ENCODE measurements at places on chromosomes 5 and 9.

- no peak for DNase-seq
Observed at GRCh38 chr9:100575765-100576386, 2.0 kb upstream of the CAVIN4 start.

DNA sequence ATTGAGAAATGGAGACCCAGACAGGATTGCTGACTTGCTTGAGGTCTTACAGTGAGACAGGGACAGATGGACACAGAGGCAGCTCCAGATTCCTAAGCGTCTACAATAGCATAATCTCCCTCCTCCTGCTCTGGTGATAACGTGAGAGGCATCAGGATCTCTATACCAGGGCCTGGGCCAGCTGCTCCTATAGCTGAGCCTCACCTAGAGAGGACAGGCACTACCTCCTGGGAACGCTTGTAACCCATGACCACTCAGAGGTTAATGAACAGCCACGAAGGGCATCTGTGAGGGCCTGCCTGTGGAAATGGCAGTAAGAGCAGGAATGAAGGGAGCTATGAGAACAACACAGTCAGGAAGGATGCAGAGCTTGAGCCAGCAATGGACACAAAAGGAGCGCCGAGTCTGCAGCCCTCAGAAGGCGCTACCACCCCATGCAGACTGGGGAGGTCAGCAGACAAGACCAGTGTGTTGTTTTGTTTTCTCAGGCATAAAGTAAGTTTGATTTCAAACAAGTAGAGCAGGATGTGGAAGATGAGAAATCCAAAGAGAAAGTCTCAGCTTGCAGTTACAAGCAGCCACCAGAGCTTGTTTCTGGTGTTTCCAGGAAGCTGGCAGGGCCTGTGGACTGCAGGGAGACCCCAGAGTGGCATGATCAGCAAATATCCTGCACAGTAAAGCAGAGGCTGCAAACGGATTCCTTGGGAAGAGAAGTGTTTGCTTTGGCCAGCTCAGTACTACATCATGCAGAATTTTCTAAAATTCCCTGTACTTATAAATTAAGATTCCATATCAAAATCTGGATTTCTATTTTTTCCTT lies 17.4 kb downstream of the ANKS6 start:
- DNase-seq, result no peak

GRCh38 chr5:66643387-66643786 lies 47.2 kb downstream of the MAST4 start:
- no peak for DNase-seq

GRCh38 chr9:99172124-99173091 lies 49.3 kb downstream of the ALG2 start:
- no peak for DNase-seq

- DNase-seq, result no peak
Observed at GRCh38 chr5:145246961-145247744, 588.0 kb downstream of the PRELID2 start.

- DNase-seq, result no peak
Observed at GRCh38 chr9:68974901-68975300, 39.0 kb downstream of the PRKACG start.

- no peak for DNase-seq
Observed at GRCh38 chr5:37664551-37664950, 175.3 kb downstream of the GDNF start.

- DNase-seq, result no peak
Observed at GRCh38 chr5:125199968-125200865, 453.8 kb upstream of the ZNF608 start.

GRCh38 chr9:77251050-77251449 lies 73.7 kb downstream of the VPS13A start:
- DNase-seq, result no peak

GRCh38 chr5:176883700-176884570 lies 15.2 kb downstream of the HK3 start:
- DNase-seq, result no peak

GRCh38 chr5:61941637-61942036 lies 364.4 kb upstream of the KIF2A start:
- no peak for DNase-seq

DNA sequence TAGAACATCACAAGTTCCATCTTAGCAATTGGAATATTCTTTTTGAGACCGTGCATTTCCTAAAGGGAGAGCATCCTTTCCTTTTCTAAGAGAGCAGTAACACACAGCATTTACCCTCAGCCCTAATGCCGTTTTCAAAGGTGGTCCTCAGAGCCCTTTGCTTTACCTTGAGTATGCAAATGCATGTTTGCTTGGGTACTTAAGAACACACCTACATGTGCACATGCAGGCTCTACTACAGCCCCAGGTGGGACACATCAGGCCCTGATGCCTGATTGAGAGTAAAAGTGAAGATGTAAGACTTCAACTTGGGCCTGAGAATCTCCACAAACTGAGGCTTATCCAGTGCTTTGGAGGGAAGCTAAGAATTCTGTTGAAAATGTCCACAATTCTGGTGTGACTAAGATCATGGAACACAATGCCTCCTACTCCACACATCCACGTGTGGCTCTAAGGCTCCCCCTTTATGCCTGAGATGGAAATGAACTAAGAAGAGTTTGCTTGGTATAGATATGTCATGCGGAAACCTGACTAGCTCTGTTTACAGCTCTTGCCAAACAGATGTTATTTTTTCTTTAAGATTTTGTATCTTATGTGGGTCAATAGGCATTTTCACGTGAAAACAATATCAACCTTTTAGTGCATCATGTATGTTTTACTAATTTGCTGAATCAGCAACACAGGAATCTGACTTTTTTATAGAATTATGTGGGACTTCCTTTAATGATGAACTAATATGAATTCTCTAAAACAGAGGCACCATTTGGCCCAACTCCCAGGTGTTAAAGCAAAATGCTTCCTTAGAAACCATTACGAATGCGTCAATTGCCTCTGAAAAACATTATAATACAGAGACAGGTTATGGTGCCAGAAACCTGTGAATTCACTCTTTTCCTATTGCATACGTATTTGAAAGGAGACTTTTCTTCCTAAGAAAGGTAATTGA lies 48.9 kb upstream of the SLC2A8 start:
- no peak for DNase-seq

DNA sequence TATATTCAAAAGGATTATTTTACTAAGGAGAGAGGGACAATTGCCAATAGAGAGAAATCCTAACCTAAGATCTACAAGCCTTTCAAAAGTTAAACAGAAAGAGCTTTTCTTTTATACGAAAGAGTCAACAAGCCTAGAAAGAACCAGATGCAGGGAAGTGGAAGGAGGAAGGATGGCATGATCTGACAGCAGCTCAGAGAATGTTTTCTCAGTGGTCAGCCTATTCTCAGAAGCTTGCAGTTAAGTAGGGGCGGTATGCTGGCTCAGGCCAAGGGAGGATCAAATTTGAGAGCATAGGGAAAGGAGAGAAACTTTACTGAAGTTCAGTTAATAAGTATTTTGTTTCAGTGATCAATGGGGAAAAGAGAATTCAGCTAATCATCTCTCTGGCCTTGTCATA lies 88.0 kb upstream of the FTMT start:
- no peak for DNase-seq

DNA sequence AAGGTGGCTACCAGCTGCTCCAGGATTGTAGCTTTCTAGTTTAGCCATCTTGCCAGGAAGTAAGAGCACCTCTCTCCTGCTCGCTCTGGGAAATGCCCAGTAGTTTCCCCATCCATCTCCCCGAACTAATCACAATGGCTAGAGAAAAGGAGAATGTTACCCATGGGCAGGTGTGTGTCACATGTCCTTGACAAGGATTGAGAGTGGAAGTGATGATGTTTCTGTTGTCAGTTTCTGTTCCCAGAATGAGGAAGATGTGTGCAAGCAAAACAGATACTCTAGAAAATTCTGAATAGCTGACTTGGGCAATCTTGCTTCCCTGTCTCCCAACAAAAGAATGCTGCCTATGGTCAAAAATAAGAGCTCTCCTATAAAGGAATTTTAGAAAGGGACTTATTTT lies 429.5 kb downstream of the EBF1 start:
- no peak for DNase-seq

DNA sequence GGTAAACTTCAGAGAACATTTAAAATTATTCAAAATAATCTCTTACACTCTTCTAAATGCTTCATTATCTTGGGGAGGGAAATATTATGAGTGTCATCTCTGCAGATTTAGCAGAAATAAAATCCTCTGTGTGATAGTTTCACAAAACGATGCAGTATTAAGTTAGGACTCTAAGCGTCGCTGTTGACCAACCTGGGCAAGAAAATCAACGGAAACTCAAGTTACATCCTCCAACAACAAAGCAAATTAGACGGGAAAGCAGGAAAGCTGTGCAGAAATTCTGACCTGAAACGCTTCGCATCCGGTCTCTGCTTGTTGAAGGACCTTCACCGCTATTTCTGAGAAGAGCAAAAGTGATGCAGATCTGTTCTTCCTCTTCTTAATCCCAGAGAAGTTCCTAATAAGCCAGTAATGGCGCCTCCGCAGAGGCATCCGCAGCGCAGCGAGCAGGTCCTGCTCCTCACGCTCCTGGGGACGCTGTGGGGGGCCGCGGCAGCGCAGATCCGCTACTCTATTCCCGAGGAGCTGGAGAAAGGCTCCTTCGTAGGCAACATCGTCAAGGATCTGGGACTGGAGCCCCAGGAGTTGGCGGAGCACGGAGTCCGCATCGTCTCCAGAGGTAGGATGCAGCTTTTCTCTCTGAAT lies at the start of gene PCDHGA6:
Gene PCDHGA6 (plus strand): TSS at position 219 of the 645 bp plus-strand sequence. CDS start 193 bp downstream, at position 412.
- DNase-seq, result no peak

GRCh38 chr5:2032432-2032831 lies 149.7 kb upstream of the IRX4 start:
- DNase-seq, result no peak

DNA sequence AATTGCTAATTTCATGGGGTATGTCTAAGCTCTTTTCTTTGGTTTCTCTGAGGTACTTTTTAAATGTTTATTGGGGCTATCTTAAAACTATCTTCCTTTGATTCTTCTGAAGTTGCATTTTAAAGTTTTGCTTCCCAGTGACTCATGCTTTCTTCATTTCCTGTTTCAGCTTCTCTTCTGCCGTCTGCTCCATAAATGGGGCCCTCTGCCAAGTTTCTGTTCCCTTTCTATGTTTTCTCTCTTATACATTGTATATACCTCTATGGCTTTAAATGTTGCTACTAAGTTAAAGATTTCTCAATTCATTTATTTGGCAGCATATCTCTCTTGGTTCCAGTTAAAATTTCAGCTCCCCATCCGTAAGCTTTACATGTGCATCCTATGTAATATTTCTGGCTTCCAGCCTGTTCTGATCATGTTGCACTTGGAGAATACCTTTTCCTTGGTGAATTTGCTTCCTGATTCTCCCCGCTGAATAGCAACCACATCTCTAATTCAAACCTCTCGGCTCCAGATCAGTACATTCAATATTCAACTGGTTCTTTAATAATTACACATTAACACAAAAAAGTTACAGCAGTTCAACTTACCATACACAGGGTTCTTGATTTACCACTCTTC lies 125.3 kb downstream of the ST8SIA4 start:
- peak; percentile 3 for DNase-seq

- DNase-seq, result no peak
Observed at GRCh38 chr5:31122998-31123951, 70.2 kb upstream of the CDH6 start.

- DNase-seq, result peak; percentile 76
Observed at GRCh38 chr9:89483592-89484474, 14.1 kb downstream of the SEMA4D start.

GRCh38 chr5:141040771-141041426 lies 10.3 kb upstream of the PCDHB1 start:
- peak; percentile 20 for DNase-seq

GRCh38 chr9:27528886-27529315 lies 713 bp downstream of the MOB3B start:
- DNase-seq, result peak; percentile 14

DNA sequence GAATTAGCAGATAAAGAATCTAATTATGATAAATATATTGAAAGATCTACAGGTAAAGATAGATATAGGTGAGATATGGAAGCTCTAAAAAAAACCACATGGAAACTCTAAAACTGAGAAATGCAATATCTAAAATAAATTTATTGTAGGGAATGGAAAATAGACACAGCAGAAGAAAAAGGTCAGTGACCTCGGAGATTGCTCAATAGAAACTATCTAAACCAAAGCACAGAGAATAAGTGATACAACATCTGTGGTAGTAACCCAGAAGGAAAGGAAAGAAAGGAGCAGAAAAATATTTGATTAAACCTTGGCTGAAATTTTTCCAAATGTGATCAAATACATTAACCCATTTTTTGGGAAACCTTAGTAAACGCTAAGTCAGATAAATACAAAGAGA lies 43.1 kb upstream of the GLIPR2 start:
- no peak for DNase-seq

DNA sequence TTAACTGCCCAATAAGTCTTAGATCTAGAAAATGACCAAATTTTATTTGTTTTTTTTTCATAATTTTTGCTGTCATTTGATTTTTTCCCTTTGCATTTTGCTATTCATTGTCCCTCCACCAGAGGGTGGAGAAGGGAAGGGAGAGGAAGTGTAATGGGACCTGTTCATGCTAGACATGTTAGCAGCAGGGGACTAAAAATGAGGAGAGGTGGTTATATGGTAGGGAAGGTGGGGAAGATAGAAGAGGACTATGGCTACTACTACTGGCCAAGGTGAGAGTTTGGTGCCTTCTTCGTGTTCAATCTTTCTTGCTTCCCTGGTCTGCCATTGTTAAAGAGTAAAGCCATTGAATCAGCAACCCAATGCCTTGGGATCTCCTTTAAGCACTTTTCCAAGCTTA lies 6.4 kb downstream of the GRIA1 start:
- no peak for DNase-seq
